ENCODE measurements at places on chromosomes 7 and 10.

DNA sequence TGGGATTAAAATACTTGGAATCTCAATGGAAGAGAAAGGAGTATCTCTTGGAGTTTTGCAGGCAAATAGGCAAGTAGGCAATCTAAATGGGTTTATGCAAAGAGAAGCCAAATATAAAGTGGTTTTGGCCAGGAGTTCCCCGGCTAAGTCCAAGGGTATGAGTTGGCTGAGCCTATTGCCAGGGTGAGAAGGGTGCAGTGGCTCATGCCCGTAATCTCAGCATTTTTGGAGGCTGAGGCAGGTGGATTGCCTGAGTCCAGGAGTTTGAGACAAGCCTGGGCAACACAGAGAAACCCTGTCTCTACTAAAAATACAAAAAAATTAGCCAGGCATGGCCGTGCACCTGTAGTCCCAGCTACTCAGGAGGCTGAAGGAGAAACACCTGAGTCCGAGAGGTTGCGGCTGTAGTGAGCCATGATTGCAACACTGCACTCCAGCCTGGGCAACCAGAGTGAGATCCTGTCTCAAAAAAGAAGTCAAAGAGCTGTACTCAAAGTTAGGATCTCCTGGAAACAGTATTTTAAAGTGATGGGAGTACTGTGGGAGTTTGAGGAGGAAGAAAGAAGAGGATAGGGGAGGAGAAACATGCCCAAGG lies 130.4 kb upstream of the RAB18 start:
- no peak for DNase-seq

GRCh38 chr7:29839302-29839701 lies 33.0 kb downstream of the WIPF3 start:
- no peak for DNase-seq

DNA sequence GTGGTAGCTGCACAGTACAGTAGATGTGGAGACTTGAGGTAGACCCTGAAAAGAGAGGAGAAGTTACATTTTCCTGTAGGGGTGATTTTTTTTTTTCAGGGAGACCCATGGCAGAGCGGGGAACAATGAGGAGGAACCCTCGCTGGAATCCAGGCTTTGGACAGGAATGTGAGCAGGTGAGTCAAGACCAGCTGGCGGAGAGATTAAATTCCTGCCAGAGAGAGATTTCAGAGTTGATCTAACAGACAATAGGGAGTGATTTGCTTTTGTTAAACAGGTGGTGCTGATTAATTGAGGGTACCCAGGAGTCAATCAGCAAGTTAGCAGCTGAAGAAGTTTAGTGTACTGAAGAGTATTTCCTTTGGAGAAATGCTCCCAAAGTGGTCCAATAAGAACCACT lies 41.6 kb upstream of the MINDY3 start:
- DNase-seq: no peak

DNA sequence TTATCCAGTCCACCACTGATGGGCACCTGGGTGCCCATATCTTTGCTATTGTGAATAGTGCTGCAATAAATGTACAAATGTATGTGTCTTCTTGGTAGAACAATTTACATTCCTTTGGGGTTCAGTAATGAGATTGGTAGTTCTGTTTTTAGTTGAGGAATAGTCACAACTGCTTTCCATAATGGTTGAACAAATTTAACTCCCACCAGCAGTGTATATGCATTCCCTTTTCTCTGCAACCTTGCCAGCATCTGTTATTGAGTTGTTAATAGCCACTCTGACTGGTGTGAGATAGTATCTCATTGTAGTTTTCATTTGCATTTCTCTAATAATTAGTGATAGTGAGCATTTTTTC lies 27.8 kb downstream of the COA1 start:
- DNase-seq: no peak

GRCh38 chr7:69395061-69395714 lies 203.1 kb upstream of the AUTS2 start:
- DNase-seq: no peak

GRCh38 chr7:55053651-55054571 lies 35.1 kb downstream of the EGFR start:
- no peak for DNase-seq

- DNase-seq: no peak
Observed at GRCh38 chr7:409339-410281, 110.0 kb downstream of the PDGFA start.

GRCh38 chr7:16558761-16559302 lies 32.2 kb downstream of the LRRC72 start:
- DNase-seq: no peak

DNA sequence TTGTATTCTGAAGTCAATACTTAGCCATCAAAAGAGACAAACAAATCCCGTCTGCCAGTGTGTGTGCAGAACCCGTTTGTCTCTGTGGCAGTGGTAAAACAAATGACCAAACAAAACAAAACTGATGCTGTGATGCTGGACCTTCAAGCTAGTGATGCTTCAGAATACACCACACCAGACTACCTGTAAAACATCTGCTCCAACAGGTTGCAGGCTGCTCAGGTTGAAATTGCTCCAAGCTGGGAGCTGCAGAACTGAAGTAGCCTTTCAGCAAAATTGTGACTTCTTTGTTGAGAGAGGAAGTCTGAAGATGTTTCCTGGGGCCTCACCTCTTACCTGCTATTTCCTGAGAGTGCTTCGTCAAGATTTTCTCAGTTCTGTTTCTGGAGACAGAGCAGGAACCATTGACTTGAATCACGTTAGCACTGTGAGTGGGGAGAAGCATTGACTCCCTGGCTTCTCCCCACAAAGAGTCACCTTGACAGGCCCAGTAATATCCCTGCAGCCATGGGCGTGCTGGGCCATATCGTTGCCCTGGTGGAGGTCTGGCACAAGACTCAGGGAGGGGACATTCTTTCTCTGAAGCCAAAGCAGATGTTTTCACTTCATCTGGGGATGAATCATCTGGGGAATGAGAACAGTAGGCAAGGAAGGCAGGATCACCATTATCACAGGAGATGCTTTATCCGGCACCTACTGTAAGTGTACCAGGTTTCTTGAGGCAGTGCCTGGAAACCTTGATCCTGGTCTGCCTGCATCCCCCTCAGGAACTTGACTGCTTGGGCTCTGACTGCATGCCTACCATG lies 80.2 kb downstream of the RBM20 start:
- no peak for DNase-seq

GRCh38 chr7:127474457-127474856 lies 81.9 kb upstream of the ZNF800 start:
- no peak for DNase-seq

DNA sequence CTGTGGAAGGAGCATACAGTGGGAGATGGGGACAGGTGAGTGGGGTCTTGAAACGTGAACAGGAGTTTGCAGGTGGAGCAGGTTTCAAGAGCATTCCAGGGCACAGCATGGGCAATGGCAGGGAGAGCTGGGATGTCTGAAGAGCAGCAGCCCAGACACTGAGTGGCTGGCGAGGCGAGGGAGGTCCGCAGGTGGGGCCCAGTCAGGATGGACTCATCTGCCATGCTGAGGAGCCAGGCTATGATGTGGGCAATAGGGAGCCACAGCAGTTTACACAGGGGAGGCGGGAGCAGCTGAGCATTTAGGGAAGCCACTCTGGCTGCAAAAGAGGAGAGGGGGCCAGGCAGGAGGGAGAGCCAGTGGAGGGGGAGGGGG lies 138.7 kb downstream of the FAM53B start:
- no peak for DNase-seq

All from thoracic aorta (tissue), 2 donors.